Nucleus accumbens (tissue), 56 donors: ENCODE measurements at places on chromosomes 12 and 14.

- DNase-seq, result no peak
Observed at GRCh38 chr14:64952598-64953309, 10.2 kb upstream of the GPX2 start.

DNA sequence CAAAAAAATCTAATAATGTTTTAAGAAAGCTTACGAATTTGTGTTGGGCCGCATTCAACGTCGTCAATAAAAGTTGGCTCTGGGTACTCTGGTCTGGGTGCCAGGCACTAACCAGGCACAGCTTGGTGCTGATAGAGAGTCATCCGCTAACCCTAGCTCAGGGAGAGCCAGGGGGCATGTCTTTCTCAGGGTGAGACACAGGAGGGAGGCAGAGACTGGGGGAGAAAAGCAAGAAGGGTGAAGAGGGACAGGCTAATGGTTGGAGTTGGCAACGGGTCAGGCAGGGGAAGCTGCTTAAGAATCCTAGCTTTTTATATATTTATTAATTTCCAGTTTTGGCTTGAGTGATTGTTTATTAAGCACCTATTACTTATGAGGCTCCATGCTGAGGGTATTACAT, 105.0 kb downstream of the CMKLR1 start:
- no peak for DNase-seq

- no peak for DNase-seq
Observed at GRCh38 chr12:127130506-127131124, 1136.4 kb upstream of the TMEM132C start.

DNA sequence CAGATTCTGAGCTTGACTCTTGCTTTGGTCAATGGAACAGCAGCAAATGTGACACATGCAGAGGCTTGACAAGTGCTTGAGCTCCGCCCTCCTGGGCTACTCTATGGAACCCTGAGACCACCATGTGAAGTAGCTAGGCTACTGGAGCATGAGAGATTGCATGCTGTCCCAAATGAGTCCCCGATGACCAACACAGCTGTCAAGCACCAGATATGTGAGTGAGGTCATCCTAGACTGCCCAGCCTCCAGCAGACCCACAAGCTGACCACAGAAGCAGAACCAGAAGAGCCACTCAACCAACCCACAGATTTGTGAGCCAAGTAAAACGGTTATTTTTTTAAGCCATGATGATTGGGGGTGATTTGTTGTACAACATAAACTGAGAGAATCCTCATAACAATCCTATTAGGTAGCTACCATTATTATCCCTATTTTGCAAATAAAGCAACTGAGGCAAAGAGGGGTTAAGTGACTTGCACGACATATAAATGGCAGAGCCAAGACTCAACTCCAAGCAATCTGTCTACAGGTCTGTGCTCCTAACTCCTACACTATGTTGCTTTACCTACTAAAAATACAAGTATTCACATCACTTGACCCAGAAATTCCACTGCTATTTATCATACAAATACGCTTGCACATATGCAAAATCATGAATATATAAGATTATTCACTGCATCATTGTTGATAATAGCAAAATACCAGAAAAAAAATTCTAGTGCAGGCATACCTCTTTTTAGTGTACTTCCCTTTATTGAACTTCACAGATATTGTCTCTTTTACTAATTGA, 136.2 kb downstream of the NDUFA12 start:
- no peak for DNase-seq

DNA sequence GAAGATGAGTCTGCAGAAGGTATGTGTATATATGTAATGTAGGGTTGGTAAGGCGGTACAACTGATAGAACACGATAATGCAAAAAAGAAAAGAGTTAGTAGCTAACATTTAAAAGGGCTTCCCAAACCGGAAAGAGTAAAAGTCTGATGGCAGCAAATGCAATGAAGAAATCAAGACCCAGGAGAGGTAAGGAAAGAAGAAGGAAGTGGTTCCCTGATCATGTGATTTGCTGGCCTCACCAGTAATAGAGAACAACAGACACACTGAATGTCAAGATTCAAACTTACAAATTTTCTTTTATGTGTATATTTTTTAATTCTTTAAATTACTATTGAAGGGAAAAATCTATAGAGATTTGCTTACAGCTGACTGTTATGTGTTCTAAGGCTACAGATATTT, 18.4 kb downstream of the ZFC3H1 start:
- DNase-seq, result no peak

DNA sequence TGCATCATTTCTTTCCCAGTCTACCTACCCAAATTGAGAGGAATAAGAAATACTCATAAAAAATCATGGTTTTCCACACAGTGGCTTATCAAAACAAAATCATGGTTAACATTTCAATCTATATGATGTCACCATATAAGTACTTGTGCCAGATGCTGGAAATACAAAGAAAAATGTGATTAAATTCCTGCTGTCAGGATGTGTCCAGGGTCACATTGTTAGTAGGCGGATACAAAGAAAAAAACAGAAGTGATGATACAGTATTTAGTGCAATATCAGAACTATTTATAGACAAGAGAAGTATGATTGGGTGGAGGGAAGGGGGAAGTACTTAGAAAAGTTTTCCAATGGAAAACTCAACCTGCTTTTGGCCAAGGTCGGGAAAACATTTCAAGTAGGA, 47.0 kb upstream of the OR6J1 start:
- DNase-seq, result no peak

DNA sequence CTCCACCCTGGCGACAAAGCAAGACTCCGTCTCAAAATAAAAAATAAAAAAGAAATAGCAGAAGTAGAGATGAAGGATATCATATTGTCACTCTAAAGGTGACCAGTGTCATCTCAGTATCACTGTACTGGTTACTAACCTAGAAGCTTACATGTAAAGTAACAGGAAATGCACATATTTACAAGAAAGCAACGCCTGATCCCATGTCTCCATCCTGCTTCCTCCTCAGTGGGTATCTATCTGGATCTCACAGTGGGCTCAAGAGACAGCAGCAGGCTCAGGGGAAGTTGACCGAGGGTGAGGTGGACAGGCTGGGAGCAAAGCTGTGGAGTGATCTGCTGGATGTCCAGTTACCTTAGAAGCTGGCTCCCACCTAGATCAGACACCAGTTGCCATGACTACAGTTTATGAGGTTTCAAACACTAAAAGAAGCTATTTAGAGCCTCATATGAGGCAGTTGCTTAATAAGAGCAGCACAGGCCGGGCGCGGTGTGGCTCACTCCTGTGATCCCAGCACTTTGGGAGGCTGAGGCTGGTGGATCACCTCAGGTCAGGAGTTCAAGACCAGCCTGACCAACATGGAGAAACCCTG, 10.5 kb downstream of the MTRFR start:
- DNase-seq, result no peak

DNA sequence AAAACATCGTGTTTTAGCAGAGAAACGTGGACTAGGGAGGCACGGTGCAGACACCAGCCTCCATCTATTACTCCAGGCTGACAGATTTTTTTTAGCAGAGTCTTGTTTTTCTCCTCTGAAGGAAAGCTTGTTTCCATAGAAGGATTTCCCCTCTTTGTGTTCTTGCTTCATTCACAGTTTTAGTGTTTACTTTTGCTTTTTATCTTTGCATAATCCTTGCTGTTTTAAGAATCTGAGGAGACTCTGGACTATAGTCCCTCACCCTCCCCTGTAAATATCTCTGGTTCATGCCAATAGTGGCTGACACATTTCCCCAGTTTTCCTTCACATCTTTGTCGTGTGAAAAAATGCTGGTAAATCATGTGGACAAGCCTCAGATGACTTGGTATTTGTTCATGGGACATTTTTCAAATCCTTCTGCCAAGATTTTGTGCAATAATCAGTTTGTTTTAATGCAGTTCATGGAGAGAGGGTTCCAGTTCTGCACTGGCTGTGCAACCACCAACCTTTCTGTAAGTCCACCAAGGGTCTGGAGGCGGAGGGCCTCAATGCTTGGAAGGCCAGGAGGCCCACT, 39.9 kb upstream of the TMCC3 start:
- no peak for DNase-seq

- no peak for DNase-seq
Observed at GRCh38 chr12:88362439-88362838, 217.8 kb downstream of the KITLG start.

DNA sequence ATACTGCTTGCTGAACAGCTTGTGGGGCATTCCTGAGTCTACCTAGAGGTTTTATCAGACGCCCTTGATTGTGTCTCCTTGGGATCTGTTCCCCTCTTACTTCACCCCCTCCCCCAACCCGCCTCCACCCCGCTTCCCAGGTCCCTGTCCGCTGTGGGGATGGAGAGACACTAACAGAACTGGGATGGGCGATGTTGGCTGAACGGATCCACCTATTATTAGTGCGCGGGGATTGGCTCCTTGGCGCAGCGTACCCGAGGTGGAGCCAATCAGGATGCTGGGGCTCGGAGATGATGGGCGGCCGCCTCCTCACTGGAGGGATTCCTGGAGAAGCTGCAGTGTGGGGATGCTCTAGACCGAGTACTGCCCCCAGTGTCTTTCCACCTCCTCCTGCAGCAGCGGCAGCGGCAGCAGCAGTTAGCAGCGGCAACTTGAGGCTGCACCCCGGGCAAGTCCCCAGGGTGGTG, at the start of gene SYT1:
Gene SYT1, plus strand, starts transcription at position 372 of the 467 bp plus-strand sequence.
- DNase-seq, result peak; percentile 68

DNA sequence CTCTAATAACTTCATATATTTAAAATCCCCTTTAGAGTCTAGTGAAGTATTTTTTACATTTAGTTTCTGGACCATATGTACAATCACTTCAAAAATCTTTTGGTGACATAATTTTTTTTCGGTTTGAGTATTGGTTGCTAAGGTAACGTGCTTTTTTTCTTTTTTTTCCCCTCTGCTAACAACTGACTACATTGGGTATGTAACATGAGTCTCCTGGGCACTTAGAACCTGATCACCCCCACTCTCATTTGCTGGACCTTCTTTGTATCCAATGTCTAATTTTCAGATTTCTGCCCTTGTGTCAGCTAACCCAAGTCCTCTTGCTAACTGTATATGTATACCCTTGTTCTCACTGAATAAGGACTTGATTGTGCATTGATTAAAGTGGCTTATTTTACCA, 592.9 kb upstream of the FLRT2 start:
- no peak for DNase-seq

DNA sequence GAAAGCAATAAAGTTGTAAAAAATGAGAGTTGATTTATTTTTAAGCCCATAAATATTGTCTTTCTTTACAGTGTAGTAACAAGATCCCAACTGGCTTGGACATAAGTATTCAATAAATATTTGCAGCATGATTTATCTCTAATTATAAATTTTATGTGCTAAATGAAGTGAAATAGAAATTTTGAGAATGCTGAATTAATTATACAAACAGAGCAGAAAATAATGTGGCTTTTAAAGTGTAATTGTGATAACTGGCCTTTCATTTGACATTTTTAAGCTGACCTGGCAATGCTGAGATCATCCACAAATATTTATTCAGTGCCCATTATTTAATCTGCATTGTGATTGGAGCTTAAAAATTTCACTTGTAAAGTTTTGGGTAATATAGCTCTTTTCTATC, 201.6 kb upstream of the NAV3 start:
- no peak for DNase-seq

DNA sequence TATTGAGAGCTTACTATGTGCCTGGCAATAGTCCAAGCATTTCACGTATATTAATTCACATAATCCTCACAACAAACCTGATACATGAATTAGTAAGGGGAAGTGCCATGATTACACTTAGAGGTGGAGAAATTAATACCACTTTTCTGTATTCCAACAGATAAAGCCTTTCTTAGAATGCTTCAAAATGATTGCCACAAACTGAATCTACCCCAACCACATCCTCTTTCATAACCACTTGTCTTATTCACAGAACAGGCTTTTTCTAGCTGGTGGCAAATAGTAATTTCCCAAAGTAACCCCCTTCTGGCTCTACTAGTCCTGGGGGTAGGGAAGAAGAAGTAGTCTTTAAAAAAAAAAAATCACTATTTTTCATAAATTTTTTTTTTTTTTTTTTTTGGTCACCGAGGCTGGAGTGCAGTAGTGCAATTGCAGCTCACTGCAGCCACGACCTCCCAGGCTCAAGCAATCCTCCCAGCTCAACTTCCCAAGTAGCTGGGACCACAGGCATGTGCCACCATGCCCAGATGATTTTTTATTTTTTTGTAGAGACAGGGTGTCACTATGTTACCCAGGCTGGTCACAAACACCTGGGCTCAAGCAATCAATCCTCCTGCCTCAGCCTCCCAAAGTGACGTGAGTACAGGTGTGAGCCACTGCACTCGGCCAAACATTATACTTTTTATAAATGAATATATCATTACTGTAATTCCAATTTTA, 59.0 kb upstream of the ARID2 start:
- no peak for DNase-seq

DNA sequence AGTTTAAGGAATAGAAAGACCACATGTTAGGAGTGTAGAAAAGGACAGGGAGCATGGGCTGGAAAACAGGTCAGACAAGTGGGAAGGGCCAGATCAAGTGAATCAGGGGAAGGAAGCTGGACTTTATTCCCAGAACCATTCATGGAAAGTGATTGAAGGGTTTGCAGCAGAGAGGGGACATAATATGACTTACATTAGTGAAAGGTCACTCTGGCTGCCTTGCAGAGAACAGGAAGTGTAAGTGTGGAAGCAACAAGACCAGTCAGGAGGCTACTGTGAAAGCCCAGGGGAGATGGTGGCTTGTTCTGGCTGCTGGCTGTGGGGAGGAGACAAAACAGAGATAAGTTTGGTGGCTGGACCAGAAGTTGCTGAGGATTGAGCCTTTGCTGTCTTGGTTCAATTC, 69.1 kb downstream of the VCPKMT start:
- no peak for DNase-seq

DNA sequence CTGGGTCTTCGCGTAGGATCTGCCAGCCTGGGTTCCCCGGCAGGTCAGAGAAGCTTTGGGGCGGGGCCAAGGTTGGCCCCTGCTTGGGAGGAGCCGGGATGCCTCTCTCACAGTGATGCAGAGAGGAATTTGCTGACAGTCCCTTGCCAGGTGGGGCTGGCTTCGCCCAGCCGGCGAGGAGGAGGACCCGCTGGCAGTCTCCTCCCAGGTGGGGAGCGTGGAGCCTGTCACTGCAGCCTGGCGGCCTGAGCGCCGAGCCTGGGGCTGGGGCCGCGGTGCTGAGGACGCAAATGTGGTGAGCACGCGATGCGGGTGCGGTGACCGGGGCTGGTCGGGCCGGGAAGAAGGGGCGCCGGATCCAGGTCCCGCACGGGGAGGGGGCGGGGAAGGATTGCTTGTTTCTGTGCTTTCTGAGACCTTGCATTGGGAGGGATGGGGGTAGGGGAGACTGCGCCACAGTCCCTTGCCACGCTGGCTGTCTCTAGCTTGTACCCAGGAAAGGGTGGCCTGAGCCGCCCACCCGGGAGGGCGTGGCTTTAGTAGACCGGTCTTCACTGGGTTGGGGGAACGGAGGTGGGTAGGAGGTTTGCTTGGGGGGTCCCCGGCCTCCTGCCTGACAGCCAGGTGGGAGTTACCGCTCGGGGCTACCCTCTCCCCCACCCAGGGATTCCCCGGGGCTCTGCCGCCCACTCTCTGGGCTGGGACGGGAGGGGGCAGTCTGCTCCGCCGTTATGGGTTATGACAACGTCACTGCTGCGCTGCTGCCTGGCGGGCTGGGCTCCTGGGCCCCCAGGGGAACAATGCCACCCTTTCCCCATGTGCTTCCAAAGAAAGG, at the start of gene TMEM63C:
Gene TMEM63C, plus strand, starts transcription at position 196 of the 835 bp plus-strand sequence. CDS start 37,016 bp downstream, outside the sequence.
- peak; percentile 82 for DNase-seq
